ENCODE measurements at places on chromosomes 5 and 9.
A peak's percentile ranks its signal among the peaks of the same experiment; 100 is the strongest.

DNA sequence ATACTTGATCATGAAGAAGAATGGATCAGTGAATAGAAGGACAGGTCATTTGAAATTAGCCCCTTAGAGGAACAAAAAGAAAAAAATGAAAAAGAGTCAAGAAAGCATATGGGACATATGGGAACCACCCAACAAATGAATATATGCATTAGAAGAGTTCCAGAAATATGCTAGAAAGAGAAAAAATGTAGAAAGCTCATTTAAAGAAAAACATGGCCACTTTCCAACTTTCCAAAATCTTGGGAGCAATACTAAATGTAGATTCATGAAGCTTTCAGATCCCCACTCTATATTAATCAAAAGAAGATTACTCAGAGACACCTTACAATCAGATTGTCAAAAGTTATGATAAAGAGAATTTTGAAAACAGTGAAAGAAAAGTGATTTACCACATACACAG is 334.8 kb upstream of the NMUR2 start:
- no peak for DNase-seq

DNA sequence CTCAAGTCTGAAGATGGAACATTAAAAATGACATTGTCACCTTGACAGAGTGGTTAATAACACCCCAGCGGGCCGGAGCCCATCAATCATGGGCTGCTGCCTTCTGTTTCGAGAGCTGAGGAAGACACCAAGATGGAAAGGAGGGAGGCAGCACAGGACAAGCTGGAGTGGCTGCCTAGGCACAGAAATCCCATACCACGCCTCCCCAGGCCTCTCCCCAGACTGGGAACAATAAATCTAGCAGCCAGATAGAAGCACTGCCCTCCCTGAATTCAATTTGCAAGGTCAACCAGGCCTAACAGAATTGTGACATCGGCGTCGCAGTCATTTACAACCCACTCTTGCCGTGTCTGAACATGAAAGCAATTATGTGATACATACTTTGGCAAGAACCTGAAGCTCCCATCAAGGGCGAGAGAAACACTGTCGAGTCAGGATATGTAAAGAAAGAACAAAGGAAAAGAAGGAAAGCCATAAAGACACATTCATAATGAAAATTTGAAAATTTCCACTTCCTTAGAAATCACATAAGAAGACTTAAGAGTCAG is 35.4 kb upstream of the ZNF354A start:
- DNase-seq, result peak; percentile 29

- no peak for DNase-seq
Observed at GRCh38 chr5:142435410-142436115, 110.7 kb upstream of the SPRY4 start.

DNA sequence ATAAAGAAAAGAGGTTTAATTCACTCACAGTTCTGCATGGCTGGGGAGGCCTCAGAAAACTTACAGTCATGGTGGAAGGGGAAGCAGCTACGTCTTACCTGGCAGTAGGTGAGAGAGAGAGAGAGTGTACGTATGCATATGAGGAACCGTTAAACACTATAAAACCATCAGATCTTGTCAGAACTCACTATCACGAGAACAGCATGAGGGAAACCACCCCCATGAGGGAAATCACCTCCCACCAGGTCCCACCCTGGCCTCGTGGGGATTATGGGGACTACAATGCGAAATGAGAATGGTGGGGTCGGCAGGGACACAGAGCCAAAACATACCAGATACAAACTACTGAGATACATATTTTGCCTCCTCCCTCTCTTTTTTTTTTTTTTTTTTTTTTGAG is 10.8 kb upstream of the FER start:
- no peak for DNase-seq

DNA sequence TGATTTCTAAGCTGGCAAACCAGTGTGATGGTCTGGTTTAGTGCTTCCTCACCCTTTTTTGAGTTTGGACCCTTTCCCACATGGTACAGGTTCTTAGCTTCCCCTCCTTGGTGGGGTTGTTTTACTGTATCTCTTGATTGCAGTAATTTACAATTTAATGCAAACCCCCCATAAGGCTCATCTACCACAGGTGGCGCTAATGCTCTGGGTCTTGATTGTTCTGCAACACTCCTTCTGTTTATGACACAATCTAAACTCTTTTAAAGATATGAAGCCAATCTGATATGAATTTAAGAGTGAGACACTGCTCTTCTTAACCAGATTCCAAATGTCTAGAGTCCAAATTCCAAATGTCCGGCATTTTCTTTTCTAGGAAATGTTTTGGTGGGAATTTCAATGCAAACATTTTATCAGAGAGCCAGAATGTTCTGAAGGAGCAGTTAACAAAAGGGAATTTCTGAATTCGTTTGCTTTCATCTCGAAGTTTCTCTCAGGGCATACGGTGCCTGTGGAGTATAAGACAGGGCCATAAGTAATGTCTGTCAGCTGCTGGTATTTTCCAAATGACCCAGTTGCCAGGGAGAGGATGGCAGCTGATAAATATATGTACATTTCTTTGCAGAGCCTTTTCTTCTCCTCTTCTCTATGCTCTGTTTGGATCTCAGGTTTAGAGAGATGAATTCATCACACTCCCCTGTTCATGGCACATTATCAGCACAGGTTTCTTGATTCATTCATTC is 246.8 kb downstream of the ARHGAP26 start:
- no peak for DNase-seq
